Left kidney (tissue), 8 donors: ENCODE measurements at places on chromosomes 3 and 15.

DNA sequence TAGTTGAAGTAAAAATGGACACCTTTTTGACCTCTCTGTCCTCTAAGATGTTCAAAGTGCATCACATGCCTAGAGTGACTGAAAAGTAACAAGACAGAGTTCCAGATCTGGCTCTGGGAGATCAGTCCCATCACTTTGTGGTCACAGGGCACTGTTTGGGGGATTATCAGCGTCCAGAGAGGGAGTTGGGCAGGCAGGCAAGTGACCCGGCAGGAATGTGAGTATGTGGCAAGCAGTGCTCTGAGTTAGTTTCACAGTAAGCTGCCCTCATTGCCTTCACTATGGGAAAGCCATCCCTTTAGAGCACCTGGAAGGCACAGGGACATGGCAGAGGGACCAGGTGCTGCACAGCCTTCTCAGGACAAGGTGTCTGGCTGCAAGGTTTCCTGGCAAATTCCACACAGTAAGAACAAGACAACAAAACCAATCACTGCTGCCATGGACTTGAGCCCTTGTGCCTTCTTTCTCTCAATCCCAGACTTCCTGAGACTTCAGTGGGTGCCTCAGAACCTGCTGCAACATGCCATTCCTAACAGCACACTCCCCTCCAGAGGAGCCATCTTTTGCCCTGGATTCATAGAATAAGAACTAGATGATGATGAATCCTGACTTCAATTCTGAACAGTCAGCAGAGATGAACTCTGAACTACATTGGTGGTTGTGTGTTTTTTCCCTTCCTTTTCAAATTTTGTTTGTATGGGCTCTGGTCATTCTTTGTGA is 55.2 kb downstream of the TIPARP start:
- DNase-seq: no peak

- DNase-seq: no peak
Measured at GRCh38 chr3:81463781-81464180, 297.7 kb downstream of the GBE1 start.

GRCh38 chr3:98291332-98291957 is 9.1 kb downstream of the OR5H2 start:
- DNase-seq: no peak

DNA sequence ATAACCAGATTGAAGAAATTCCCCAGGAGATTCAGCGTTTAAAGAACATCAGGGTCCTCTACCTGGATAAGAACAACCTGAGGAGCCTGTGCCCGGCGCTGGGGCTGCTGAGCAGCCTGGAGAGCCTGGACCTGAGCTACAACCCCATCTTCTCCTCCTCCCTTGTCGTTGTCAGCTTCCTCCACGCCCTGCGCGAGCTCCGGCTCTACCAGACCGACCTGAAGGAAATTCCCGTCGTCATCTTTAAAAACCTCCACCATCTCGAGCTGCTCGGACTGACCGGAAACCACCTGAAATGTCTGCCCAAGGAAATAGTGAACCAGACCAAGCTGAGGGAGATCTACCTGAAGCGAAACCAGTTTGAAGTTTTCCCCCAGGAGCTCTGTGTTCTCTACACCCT is 9.4 kb upstream of the LRRC34 start:
- DNase-seq: no peak

GRCh38 chr3:129312021-129312639 is 33.5 kb downstream of the HMCES start:
- no peak for DNase-seq

DNA sequence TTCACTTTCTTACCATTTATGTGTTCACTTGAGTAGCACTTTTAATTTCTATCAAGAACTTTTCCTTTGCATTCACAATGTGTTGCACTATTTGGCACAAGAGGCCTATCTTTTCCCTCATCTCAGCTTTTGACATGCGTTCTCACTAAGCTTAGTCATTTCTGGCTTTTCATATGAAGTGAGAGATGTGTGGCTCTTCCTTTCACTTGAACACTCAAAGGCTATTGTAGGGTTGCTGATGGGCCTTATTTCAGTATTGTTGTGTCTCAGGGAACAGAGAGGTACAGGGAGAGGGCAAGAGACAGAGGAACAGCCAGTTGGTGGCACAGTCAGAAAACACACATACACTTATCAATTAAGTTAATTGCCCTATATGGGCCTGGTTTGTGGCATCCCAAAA is 127.4 kb upstream of the MLF1 start:
- no peak for DNase-seq

- no peak for DNase-seq
Measured at GRCh38 chr15:80854104-80854503, 74.9 kb downstream of the CEMIP start.

DNA sequence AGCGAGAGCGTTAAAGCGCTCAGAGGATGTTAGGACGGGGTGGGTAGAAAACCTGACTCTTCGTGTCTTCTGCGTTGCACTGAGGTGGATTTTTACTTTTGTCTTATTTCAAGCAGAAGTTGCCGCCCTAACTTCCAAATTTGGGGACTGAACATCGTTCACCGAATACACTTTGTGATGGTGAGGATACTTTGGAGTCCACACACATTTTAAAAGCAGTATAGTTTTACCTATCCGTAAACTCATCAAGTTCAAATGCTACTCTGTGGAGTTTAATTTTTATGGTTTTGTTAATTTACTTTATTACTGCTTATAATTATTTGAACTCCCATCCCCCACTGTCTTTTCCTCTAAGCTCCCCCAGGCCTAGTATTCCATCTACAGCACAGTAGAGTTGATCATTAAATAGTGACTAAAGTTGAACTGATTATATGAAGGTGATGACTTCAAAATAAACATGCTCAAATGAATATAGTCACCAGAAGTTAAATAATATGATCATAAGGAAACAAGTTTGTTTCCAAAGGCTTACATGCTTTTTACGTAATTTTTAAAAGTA is 617 bp upstream of the EOGT start:
- DNase-seq: no peak

DNA sequence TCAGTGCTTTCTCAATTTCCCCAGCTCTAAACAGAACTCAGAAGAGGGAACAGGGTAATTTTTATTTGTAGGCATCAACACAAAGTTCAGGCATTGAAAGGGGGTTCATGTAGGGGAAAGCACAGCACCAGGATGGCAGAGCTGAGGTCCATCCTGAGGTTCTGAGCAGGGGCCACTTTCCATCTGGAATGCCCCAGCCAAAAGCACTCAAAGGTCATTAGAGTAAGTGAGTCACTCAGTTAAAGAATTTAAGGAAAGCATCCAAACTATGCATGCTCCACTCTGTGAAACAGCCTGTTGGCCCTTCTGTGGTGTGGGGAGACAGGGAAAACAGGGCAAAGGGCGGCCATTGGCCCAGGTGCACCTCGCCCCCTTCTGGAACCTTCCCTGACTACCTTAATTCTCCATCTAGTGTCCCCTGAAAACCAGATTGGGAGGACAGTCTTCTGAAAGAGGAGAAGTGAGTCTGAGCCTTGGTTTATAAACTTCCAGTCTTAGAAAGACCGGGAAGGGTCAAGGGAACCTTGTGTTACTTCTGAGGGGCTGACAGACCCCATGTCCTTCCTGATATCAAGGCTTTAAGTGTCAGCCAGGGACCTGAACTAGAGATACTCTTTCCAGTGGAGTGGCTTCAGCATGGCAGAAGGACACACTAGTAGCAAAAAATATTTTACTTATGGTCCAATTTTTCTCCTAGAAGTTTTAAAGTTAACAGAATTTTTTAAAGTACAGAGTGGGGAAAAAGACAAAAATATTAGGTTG is 133.3 kb downstream of the MYLK start:
- DNase-seq: no peak

- no peak for DNase-seq
Measured at GRCh38 chr3:67685499-67685898, 31.1 kb upstream of the SUCLG2 start.

DNA sequence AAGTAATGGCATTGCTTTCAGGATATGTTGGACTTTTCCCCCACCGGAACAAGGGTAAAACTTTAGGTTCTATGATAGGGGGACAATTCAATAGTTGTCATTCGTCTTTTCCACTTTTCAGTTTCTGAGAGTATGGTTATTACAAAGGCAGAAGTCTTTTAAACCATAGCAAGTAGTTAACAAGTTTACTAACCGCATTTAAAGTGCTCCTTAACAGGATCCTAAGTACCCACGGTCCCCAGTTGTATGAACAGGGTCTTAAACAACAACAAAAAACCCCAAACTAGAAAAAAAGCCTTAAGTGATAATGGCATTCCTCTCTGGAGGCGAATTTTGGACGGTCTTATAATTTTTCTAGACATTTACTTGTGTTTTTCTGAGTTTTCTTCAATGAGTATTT is 831 bp downstream of the IFT57 start:
- DNase-seq: peak; percentile 15

- no peak for DNase-seq
Measured at GRCh38 chr15:65660927-65661326, 39.2 kb downstream of the SLC24A1 start.

DNA sequence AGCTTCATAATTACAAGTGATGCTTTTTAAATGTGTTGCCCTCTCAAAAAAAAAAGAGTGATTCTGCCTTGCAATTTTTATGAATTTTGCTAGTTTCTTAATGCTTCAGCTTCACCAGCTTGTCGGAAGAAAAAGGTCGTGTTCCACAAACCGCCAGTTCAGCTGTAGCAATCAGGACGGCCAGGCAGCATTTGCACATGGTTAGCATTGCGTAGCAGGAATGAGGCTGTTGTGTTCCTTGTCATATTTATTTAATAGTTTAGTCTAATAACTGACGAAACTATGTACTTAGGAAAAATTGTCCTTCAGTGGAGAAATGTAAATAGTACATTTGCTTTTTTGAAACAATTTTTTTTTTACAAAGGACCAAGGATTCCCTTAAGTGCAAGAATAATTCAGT is 64.9 kb upstream of the SELENOK start:
- DNase-seq: no peak

- DNase-seq: no peak
Measured at GRCh38 chr3:197427021-197427420, 128.6 kb upstream of the DLG1 start.

DNA sequence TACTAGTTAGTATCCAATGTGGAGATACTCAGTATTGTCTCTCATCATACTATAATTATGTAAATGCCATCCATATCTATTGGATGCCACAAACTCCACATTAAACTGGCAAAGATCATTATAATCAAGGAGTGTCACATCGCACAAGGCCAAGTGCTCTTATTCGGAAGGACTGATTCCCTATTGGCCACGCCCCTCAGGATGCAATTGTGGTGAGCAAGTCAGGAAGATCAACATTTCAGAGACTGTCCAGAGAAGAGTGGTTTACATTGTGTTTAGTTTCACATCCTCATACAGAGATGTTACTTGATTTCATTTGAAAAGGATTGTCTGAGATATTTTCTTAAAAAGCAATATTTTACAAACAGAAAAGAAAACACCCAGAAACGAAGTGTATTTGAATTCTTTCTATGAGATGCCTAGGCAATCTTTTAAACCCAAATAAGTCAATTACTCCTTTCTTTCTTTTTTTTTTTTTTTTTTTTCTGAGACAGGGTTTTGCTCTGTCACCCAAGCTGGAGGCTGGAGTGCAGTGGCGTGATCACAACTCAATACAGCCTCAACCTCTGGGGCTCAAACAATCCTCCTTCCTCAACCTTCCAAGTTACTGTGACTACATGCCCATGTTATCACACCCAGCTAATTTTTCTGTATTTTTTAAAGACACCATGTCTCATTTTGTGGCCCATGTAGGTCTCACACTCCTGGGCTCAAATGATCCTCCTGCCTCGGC is 369.1 kb downstream of the RBMS3 start:
- no peak for DNase-seq

DNA sequence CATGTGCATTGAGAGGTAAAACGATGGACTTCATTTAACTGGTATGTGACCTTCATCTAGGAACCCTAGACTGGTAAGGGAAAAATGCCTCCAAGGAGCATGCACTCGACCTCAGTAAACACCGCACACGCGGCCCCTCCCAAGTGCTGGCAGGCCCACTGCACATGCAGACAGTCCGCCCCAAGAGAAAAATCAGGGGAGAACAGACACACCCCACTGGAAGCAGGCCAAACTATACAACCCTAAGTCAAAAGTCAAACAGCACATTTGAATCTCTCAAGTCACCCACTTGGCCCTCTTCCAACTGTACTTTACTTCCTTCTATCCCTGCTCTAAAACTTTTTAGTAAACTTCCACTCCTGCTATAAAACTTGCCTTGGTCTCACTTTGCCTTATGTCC is 250.1 kb upstream of the HES1 start:
- DNase-seq: no peak

DNA sequence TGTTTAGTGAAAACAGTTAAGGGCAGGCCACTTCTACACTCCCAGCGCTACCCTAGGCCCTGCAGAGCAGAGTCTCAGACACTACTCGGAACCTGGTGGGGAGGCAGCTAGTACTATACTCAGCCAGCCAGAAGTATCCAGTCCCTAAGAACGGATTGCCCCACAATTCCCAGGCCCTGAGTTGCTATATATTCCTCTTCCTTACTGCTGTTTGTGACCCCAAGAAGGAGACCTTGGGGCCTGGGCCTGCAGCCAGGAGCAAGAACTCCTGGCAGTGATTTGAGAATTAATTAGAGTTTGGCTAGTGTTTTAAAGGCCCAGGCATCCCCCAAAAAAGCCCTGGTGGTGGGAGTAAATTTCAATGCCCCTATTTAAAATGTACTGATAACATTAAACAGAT is 87.7 kb downstream of the RBPMS2 start:
- DNase-seq: no peak

DNA sequence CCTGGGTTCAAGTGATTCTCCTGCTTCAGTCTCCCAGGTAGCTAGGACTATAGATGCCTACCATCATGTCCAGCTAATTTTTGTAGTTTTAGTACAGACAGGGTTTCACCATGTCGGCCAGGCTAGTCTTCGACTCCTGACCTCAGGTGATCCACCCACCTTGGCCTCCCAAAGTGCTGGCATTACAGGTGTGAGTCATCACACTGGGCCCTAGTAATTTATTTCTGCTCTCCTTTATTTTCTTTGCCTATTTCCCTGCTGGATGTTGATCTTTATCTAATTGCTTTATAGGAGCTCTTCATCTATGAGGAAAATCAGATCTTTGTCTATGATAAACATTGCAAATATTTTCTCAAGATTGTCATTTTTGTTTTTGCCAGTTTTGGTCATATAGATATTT is 31.7 kb downstream of the UQCC5 start:
- no peak for DNase-seq

DNA sequence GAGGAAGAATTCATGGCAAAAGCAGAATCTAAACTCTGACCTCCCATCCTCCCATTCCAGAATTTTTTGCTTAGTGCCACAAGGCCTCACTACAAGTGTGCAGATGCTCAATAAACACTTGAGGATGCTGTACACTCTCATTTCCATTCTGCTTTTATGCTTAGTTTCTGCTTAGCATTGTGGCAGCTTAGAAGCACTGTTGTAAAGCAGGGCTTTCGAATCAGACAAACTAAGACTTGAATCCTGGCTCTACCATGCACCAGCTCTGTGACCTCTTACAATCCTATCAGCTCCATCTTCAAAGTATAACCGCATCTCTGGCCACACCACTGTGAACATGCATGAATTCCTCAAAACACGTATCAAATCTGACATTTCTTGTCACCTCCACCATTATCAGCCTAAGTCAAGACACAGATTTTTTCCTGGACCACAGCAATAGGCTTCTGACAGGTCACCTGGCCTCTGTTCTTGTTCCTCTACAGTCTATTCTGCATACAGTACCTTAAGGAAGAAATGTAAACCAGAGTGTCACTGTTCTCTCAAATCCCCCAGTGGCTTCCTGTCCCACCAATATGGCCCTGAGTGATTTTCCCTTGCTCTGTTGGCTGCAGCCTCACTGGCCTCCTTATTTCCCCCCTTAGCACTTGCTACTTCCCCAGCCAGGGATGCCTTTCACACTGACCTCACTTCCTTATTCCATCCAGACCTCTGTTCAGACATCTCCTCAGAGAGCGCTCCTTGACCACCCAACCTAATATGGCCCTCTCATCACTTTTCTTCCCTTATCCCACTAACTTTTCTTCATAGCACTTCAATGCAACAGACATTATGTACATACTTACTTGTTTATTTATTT is 8.1 kb upstream of the PHC3 start:
- DNase-seq: no peak
